Breast epithelium (tissue), 4 donors: ENCODE measurements at places on chromosomes 1 and 21.
A peak's percentile ranks its signal among the peaks of the same experiment; 100 is the strongest.

DNA sequence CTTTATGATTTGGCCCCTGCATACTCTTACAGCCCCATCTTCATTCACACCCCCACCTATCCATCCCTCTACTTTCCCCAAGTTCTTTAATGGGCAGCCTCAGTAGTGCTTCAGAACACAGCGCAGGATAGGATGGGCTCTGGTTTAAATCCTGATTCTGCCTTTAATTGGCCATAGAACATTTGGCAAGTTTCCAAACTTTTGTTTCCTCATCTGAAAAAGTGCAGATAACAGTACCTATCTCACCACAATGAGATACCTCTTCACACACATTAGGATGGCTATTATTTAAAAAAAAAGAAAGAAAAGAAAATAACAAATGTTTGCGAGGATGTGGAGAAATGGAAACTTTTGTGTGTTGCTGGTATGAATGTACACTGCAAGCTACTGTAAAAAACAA, 142.5 kb upstream of the VANGL1 start:
- DNase-seq: no peak

- DNase-seq: no peak
These were observed 59.3 kb downstream of the AK4 start for GRCh38 chr1:65207317-65207716.

GRCh38 chr1:47468709-47469389, 31.0 kb downstream of the FOXD2 start:
- no peak for DNase-seq

DNA sequence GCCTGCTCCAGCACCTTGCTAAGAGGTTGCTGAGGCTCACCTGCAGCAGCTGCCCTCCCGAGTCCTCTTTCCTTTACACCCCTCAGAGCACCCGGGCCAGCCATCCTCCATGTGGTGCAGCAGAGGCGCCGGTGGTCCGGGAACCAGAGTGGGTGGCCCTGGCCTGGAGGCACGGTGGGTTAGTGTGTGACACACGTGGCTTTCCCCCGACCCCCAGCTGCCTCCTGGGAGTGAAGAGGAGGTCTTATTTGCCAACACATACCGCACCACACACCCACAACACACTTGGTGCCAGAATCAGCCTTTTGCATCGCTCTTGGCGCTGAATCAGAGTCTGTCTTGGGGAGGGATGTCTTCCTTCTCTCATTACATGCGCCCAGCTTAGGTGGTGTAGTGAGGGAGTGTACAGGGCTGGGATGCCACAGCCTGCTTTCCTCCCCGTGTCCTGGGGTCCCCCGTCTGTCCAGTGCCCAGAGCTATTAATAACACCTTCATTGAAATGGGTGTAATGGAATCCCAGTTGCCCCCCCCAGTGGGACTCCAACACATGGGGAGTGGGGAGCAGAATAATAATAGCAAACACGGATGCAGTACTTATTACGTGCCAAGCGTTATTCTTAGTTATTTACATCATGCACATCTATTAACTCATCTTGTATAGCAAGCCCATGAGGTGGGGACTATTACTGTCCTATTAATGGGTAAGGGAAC, 38.2 kb downstream of the MAPKAPK2 start:
- no peak for DNase-seq

GRCh38 chr1:10504249-10504648, 29.5 kb downstream of the PEX14 start:
- no peak for DNase-seq

GRCh38 chr1:102318104-102318806, 321.5 kb upstream of the OLFM3 start:
- DNase-seq: no peak

DNA sequence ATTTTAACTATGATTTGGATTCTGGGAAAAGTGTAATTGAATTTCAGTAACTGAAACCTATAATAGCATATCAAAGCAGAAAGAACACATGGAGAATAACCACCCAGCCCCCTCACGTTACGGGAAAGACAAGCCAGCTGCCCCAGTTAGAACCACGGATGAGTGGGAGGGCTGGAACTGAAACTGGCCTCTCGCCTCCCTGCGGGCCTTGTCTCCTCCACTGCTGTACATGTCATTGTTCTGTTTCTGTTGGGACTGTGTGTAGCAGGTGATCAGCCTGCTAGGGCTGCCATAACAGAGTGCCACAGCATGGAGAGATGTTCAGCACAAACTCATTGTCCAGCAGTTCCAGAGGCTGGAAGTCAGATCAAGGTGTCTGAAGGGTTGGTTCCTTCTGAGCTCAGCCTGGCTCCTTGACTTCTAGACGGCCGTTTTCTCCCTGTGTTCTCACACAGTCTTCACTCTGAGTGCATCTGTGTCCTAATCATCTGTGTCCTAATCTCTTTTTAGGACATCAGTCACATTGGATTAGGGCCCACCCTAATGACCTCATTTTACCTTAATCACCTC, 52.4 kb downstream of the MAP3K21 start:
- no peak for DNase-seq

DNA sequence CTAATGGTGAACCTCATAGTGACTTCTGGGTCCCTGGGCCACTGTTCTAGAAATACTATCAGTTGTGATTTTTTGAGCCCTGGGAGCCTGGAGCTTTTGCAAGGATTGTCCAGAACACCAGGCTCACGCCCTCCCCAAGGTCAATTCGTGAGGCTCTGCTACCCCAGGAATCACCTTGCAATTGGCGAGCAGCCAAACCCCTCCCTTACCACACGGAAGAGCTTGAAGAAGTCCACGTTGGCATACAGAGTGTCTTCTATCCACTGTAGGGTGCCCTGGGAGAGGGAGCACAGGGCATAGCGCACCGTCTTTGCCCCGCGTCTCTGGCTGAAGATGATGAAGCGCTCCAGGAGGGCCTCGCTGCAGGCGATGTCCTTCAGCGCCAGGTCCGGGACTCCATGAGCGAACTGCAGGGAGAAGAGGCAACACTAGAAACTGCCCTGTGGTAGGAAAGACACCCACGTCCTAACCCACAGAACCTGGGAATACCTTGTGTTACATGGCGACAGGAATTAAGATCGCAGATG, 22.3 kb downstream of the ABCA4 start:
- DNase-seq: no peak

GRCh38 chr1:143625886-143626285, 345.9 kb downstream of the FAM72C start:
- DNase-seq: no peak

DNA sequence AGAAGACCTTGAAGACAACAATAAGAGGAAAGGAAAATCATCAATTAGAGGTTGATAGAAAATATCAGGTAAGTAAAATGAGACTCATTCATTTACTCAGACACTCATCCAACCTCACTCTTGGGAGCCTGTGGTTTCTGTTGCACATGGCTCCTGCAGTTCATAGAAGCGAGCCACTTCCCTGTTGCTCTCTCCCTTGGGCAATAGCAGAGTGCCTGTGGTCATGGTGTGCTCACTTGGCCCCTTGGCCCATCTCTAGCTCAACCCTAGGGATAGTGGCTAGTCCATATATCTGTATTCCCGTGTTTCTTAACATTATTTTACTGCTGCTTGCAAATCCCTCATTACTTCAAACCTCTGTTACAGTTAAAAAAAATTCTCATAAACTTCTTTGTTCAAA, 368.6 kb downstream of the PTPRC start:
- no peak for DNase-seq

DNA sequence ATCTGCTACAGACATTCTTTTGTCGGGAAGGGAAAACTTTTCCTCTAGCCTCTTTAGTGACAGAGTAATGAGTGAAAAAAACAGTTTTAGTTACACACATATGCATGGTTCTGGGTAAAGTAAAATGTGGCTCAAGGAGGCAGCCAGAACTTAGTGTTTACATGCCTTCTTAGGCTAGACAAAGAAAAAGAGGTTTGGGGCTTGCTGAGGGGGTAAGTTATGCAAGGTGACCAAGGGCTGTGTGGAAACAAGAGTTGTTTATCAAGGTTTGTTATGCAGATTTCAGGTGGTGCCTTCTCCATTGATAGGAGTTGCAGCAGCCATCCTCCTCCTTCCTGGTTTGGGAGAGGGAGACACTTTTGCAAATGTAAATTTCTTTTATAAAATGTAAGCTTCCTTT, 66.5 kb upstream of the RAB3GAP2 start:
- no peak for DNase-seq

DNA sequence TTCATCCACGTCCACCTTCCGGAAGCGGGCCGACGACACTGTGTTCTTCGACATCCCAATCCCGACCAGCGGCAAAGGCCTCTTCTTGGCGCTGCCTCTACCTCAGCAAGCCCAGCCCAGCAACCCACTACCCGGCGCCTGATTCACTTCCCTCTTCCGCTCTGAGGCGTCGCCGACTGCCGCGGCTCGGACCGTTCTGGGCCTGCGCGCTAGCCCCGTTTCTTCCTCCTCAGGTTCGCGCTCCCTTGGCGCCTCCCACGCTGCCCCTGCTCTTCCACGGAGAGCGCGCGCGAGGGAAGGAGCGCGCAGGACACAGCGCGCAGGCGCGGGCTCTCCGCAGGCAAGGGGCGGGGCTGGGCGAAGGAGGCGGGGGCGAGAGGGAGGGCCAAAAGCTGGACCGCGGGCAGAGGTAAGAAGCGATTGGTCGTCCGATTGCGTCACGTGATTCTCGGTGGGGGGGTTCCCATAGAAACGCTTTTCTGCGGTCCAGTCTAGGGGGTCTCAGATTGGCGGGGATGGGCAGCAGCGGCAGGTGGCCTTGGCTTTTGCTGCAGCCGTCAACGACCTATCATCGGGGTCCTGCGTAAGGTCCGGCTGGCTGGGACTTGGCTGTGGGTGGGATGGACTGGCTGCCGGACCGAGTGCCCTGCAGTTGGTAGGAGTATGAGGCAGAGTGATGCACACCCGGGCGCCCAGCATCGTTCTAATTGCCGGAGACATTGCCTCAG, at the start of gene ARPC5:
Gene ARPC5, minus strand, starts transcription at position 178 of the 728 bp plus-strand sequence. Its CDS starts 124 bp downstream, at position 54.
- peak; percentile 95 for DNase-seq

DNA sequence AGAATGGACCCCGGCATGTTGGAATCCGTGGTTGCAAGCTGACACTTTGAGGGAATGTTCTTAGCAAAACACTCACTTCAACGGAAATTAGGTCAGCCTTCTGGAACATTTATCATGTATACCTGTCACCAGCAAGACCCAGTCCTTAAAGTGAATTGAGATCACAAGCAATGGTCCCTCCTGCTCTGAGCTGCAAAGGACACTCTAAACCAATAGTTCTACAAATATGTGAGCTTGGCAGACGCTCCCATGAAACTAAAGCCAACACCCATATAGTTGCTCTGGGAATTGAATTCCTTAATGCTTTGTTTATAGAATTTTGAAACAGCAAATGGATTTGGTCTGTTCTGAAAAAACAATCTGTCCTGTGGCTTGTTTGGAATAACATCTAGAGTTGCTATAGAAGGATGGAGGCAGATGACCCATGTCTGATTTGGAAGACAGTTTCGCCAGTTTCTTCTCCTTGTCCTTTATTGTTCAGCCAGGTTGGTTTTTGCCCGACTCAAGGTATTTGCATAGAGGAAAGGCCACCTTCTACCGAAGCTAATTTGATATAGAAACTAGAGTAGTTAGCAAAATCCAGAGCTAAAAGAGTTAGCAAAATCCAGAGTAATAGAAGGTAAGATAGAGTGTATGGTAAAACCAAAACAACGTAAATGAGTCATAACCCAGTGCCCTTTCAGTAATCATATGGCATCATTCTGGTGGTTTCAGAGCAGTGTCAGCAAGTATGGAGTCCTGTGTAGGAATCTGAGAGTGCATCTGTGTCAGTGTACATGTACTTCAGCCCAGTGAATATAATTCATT, 236.2 kb downstream of the NFIA start:
- DNase-seq: no peak

DNA sequence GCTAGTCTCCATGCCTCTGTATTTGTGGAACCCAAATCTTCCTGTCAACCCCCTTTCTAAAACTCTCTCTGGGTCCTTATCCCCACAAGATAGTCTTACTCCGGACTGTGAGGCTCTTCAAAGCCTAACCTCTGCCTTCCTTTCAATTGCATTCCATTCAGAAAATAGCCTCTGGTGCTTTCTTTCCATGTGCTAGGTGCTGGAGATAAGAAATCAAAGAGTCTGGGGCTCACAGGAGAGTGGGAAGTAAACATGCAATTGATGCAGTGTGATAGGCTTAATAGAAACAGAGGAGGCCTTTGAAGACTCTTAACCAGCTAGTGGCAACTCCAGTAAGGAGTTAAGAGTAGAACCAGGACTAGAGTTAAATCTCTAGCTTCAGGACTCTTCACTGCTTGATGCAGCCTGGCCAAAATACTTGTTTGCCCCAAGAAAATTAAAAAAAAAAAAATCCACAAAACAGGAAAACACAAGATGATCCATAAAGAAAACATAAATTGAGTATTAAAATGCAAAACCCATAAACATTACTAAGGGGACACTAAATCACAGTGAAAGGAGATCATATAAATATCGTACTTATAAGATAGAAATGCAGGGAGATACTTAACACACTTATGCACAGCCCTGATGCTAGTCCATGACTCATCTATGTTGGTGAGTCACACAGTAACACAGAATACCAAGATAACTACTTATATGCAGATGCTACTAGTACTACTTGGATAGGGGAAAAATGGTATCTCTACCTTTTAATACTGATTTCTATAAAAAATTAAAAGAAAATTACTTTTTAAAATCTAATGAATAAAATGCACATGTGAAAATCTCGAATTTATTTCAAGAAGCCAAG, 341.5 kb downstream of the KCNH1 start:
- no peak for DNase-seq

GRCh38 chr1:25206201-25206600, 26.1 kb downstream of the SYF2 start:
- no peak for DNase-seq

- DNase-seq: no peak
These were observed 2.8 kb upstream of the ADORA1 start for GRCh38 chr1:203124546-203125317.

- DNase-seq: no peak
These were observed 36.7 kb downstream of the HLX start for GRCh38 chr1:220915954-220916353.

DNA sequence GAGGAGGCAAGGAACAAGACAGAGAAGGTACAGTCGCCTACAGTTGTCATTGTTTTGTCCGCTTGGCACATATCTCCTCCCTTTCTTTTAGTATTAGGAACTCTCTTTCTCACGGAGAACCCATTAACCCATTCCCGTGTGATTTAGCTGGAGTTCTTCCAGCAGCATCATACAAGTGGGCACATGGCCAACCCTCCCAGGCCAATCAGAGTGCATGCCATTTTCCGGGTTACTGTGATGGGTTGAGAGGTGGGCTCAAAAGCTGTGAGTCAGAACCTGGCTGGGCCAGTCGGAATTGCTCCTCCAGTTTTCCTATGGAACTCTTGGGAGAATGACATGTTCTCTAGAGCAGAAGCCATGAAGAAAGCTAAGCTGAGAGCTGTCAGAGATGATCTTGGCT, 83.1 kb upstream of the SOD1 start:
- DNase-seq: no peak

DNA sequence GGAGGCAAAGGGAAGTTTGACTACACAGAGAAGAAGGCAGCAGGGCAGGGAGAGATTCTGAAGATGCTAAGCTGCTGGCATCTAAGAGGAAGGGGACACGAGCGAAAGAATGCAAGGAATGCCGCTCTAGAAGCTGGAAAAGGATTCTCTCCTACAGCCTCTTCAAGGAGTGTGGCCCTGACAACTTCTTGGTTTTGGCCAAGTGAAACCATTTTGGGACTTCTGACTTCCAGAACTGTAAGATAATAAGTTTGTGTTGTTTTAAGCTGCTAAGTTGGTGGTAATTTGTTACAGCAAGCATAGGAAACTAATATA, 28.5 kb downstream of the MGST3 start:
- DNase-seq: no peak
